Activated CD4-positive, alpha-beta T cell treated with anti-CD3 and anti-CD28 coated beads, Interleukin-2, amount 50 U/mL, for 48 hours (primary cell): ENCODE measurements at places on chromosomes 7 and 10.

- no peak for DNase-seq
Measured at GRCh38 chr10:103610083-103610472, 116.6 kb downstream of the NEURL1 start.

DNA sequence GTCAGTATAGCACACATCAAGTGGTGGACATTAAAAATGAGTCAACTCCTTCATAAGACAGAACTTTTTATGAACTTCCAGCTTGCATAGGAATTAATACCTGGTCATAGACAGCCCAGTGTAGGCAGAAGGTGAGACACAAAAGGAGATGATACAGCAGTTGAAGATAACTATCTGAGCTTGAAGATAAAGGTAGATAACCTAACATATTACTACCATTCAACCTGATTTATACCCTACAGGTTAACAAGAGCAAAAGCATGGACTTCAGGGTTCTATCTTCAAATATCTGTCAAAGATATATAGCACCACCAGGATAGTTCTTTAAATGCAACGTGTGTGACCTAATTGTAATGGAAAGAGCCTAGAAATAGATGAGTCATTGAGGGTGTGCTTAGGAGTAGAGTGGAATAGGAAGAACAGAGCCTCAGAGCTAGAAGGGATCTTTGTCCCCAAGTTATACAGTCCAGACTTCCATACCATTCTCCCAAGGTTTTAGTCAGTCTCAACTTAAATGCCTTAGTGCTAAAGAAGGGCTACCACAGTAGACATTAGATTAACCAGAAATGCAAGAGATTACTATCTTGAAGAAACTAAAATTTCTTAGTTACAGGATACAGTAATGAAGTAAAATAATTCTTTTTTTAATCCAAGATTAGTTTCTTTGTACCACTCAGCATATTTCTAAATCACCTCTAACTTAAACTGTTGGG, 9.2 kb downstream of the ZNF800 start:
- DNase-seq: no peak

DNA sequence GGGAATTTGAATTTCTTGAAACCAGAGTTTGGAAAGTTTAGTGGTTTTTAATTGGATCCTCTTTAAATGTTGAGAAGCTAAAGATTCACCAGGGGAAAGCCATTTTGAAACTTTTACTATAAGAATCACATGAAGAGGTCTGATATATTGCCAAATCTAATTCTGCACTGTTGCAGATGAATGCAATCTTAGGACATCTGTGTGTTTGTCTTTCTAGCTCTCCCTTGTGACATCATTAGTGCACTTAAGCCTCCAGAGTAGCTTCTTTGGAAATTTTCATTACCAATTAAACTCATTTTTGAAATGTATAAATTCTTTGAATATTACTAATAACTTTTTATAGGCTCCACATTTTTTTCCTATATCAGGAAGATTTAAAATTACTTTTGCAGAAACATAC, 160.2 kb downstream of the BICC1 start:
- DNase-seq: no peak

- no peak for DNase-seq
Measured at GRCh38 chr10:27383595-27384542, 120.2 kb upstream of the RAB18 start.

GRCh38 chr10:30606313-30606712, 23.2 kb downstream of the LYZL2 start:
- DNase-seq: no peak
